ENCODE measurements at places on chromosomes 2 and 18.

- no peak for DNase-seq
These were observed 38.1 kb downstream of the SMAD4 start for GRCh38 chr18:51068105-51068504.

DNA sequence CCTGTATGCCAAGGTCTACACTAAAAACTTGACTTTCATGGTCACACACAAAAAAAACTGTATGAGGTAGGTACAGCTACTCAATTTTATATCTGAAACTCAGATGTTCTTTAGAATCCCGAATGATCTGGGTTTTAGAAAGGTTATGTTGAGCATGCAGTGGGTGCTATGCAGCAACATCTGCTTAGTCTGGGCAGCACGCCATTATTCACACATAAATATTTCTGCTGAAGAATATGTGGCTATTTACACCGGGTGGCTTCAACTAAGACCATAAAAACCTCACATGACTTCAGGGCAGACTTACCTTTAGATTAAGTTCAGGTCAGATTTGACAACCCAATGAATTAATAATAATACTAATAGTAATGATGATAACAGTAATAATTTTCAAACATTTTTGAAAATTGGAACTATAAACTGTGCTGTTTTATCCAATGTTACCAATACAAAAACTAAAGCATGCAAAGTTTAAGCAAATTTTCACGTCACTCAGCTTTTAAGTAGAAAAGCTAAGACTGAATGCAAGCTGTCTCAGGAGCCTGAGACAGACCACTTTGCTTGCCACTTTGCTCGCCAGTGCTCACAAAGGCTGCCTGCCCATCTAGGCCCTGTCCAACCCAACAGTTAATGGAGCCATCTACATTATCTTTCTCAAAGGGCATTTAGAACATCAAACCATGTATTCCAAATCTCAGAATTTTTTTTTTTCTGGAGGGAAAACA is 292.0 kb downstream of the CNTNAP5 start:
- peak; percentile 51 for DNase-seq

GRCh38 chr18:69490813-69491212 is 90.1 kb downstream of the DOK6 start:
- no peak for DNase-seq

- DNase-seq: no peak
These were observed 636.5 kb downstream of the XIRP2 start for GRCh38 chr2:167524786-167525185.

- no peak for DNase-seq
These were observed 612.1 kb downstream of the ZEB2 start for GRCh38 chr2:143907801-143908200.

- peak; percentile 35 for DNase-seq
These were observed 488.7 kb downstream of the ARHGAP15 start for GRCh38 chr2:143617803-143618415.

- DNase-seq: no peak
These were observed 30.1 kb upstream of the TXNDC2 start for GRCh38 chr18:9855681-9856080.

- peak; percentile 49 for DNase-seq
These were observed 82.5 kb downstream of the LIMS1 start for GRCh38 chr2:108616751-108617161.

- DNase-seq: no peak
These were observed 68.9 kb downstream of the MEX3C start for GRCh38 chr18:51128533-51128932.

- DNase-seq: no peak
These were observed 32.2 kb upstream of the SPRED2 start for GRCh38 chr2:65464604-65465003.

GRCh38 chr2:36246320-36246990 is 109.1 kb upstream of the CRIM1 start:
- DNase-seq: no peak

DNA sequence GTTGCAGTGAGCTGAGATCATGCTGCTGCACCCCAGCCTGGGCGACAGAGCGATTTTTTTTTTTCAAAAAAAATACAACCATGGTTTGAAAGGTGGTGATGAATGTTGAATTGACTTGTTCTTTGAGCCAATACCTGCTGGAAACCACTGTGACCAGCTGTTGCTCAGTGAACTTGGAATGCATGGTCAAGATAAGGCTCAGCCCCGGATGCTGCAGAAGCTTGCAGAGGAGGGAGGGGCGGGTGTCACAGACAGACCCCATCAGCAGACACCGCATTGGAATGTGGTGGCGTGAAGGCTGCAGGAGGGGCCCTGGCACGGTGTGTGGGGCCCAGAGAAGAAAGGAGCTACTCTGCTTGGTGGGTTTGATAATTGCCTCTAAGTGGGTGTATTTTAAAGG is 91.6 kb downstream of the ITGB1BP1 start:
- DNase-seq: no peak

DNA sequence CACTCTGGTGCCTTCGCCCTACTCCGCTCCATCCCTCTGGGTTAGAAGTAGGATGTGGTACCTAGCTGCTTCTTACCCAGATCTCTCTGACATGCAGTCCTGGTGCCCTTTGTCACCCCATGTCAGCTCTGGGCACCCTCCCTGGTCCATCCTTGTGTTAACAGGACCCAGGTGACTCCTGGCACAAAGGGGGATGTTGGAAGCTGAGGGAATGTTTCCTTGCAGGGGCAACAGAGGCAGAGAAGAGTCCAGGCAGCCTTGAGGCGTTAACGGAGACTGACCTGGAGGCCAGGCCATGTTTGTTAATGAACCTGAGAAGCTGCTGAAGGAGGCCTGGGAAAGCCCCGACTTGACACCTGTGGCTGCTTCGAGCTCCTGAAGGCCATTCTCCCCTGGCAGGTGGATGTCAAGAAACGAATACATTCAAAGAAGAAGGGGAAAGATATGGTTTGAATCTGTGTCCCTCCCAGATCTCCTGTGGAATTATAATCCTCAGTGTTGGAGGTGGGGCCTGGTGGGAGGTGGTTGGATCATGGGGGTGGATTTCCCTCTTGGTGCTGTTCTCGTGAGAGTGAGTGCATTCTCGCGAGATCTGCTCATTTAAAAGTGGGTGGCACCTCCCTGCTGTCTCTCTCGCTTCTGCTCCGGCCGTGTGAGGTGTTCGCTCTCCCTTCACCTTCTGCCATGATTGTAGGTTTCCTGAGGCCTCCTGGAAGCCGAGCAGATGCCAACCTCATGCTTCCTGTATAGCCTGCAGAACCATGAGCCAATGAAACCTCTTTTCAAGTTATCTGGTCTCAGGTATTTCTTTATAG is 31.4 kb downstream of the NPPC start:
- no peak for DNase-seq

DNA sequence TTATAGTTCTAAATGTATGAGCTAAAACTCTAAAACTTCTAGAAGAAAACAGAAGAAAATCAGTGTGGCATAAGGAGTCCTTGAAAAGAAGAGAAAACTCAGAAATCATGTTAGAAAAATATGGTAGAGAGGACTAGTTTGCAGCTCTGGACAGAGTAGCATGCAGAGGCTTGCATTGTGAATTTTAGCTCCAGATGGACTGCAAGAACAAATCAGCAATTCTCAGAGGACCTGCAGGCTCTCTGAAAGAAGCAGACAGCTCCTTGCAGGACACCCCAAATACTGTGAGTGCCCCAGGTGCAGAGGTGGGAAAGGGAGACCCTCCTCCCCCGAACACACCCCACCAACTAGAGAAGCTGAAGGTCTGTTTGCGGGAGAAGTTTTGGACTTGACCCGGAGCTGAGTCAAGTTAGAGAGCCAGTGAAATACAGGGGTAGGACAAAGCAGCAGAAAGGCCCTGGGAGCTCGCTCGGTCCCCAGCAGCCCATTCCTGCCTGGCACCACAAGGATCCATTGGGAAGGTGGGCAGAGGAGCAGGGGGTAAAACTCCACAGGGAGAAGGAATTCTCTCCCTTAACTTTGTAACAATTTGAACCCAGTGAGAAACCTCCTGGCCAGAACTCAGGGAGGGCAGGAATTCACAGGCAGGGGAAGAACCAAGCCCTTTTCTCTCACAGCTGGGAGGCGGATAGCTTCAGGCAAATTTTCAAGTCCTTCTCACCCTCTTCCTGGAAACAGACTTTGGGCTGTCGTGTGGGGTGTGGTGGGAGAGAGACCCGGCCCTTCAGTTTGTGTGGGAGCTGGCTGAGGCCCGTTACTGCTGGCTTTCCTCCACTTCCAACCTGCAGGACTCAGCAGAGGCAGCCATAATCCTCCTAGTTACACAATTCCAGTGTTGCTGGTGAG is 216.2 kb upstream of the SLC35G4 start:
- DNase-seq: no peak

DNA sequence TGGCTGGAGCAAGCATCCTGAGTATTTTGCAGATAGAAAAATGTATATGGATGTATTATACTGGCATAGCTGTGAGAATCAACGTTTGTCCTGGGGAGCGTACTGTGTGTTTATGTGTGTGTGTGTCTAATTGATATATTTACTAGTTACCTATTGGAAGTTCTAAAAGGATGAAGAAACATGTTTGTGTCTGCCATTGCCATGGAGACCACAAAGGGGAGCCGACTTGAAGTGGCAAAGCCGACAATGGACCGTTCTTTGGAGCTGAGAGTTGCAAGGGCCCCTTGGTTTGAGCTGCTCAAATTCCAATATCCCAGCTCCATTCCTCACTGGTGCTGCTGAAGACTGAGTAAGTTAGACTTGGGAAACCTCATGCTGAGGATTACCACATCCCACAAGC is 14.3 kb upstream of the SLC25A52 start:
- DNase-seq: no peak

GRCh38 chr2:160934991-160935390 is 225.2 kb upstream of the TANK start:
- no peak for DNase-seq

- no peak for DNase-seq
These were observed 492.6 kb upstream of the REG3G start for GRCh38 chr2:78532762-78533379.

DNA sequence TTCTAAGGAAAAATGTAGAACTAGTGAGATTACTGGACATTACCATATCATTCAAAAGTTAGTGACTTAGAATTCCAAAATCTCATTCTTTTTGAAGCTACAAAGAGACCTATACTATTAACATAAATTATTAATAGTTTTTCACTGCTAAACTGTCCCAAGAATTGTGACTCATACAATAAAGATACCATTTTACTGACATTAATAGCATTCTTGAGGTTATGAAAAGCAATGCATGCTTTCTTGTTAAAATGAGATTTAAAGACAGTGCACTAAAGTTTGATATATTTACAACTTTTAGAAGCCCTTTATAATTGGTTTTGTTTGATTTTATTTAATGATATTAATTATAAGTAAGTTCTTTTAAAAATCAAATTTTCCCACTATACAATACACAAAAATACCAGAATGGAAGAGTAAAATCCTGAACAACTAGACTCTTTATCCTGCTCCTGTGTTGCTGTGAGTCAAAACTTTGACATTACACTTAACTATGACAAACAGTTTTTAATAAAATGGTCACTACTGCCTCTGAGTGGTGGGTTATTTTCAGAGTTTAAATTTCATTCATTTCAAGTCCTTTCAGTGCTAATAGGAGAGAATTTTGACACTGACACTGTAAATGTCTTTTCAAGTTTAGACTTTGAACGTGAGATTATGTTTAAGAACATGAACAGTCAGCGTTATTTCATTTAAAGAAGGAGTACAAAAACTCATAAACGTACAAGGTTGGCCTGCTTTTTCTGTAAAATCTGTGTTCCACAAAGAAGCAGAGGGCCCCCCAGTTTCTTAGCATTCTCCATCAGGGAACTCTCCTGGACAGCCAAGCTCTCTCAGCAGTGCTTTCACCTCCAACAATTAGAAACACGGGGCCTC is 54.5 kb downstream of the FAM124B start:
- no peak for DNase-seq

- DNase-seq: no peak
These were observed 70.6 kb upstream of the LINC00305 start for GRCh38 chr18:64219517-64219916.

- DNase-seq: no peak
These were observed 61.7 kb upstream of the SPTBN1 start for GRCh38 chr2:54394392-54394791.

DNA sequence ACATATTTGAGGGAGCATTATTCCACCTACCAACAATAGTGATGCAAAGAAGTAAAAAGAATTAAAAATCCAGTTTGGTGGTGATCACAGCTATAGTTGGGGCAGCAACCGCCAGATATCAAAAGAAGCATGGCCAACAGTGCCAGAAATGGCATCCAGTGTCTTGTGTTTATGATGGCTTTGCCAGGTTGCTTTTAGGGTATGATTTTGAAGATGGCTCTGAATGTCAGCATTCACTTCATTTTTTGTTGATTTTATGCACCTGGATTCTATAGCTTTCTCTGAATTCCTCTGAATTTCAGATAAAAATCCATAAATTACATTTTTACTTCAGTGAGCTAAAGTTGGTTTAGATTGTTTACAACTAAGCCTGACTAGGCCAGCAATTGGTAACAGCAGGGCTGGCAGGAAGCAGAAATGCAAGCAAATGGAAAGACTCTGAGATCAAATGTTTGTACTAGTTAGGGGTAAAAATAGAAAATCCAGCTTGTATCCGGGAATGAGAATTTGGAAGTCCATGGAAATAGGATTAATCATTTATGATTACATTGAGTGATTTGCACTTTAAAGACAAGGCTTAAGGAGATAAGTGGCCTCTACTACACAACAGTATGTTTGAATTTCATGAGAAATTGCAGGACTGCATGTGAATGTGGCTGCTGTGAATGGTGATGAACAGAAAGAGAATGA is 40.4 kb downstream of the COL3A1 start:
- DNase-seq: no peak

DNA sequence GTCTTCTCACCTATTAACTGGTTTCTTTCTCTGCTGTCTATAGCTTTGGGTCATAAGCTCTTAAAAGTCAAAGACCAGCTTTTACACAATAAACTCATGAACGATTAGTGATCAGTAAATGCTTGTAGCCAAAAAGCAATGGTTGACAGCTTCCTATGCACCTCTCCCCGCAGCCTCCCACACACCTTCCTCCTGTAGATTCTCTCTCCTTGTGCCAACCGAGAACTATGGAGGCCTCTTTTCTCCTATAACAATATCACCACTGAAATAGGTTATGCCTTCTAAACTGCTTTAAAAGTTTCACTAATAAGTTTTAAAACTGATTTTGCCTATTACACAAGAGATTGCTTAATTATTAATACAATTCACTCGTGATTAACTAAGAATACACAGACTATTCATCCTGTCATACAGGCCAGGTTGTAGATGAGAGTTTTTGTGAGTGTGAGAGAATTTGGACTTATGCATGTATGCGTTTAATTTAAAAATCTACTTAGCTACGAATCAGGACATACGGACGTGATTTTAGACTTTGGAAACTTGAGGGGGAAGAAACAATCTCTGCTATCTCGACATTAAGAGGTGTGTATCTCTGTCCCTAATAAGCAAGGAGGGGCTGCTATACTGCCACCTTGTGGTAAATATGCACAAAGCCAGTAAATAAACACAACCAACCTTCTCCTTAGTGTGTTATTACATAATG is 229.1 kb upstream of the RBBP8 start:
- DNase-seq: no peak

- DNase-seq: no peak
These were observed 468.7 kb upstream of the TNP1 start for GRCh38 chr2:217328622-217328978.

- DNase-seq: no peak
These were observed 338.0 kb downstream of the DCC start for GRCh38 chr18:52678034-52678433.

All from NCI-H2029 (cell line).